ENCODE measurements at places on chromosomes 7 and 10. TPM values are rescaled to one million over a fixed set of nuclear protein-coding genes. Genes with fewer than 3 reads are reported as not detected.

The NPC1L1 gene
- total RNA-seq: 2.7 TPM

The TAS2R5 gene
- 1.6 TPM for total RNA-seq

The NOS3 gene
- total RNA-seq: 9.7 TPM

The ENO4 gene
- 2.2 TPM for total RNA-seq

The CCL24 gene
- total RNA-seq: not detected

DNA sequence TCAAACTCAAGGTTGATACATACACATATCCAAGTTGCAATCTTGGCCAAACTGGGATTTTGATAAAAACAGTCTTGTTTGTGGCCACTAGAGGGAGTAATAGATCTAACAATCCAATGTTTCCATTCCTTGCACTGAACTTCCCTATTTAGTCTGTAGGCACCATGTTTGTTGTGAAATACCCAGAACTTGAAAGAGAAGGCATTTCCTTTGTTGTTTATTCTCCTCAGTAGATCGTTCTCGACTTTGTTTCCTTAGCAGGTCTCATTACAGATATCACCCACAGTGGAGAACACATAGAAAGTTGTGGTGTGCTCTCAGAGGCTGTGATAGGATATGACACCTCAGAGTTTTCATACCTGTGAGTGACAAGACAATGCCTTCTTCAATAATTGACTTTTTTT, 70.3 kb upstream of the MXI1 start:
- H3K27ac ChIP-seq: no peak overlapping the region
- no peak overlapping the region for H3K4me3 ChIP-seq
- H3K27me3 ChIP-seq: no peaks in the 10 kb centered on the region
